ENCODE measurements at places on chromosomes 12 and 14.

GRCh38 chr14:89833120-89833532 is 121.4 kb downstream of the EFCAB11 start:
- no peak for DNase-seq

DNA sequence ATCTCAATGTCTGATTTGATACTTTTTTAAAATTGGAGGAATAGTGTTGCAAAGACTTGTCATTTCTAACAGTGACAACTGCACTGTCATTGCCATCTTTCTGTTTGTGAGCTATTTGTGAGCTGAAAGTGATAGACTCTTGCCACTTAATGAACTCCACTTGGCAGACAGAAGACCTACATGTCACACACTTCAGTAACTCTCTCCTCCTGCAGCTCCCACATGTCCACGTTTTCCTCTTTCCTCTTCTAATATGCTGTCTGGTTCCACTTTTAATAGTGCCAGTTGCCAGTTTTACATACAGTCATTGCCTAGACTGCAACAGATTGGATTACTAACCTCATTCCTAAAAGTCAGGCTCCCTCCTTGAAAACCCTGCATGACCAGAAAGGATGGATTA is 121.5 kb downstream of the CAPZA3 start:
- no peak for DNase-seq

DNA sequence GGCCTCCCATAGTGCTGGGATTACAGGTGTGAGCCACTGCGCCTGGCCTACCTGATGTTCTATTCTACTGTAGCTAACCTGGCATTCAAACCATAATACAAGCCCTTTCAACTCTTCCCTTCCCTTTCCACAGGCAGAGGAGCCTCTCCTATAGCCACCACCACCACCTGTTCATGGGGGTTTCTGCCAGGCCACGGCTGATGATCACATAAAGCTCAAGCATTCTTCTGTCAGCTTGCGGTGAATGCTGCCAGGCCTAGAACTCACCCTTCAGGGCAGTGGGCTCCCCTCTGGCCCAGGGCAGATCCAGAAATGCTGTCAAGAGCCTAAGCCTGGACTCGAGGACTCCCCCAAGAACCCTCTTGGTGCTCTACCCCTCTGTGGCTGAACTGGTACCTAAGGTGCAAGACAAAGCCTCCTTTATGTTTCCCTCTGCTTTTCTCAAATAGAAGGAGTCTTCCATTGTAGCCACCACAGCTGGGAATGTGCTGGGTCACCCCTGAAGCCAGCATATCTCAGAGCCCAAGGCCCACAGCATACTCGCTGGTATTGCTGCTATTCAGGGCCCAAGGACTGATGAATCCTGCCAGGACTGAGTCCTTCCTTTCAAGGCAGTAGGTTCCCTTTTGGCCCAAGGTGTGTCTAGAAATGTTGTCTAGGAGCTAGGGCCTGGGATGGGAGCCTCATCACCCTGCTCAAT is 3.4 kb upstream of the DLGAP5 start:
- no peak for DNase-seq

DNA sequence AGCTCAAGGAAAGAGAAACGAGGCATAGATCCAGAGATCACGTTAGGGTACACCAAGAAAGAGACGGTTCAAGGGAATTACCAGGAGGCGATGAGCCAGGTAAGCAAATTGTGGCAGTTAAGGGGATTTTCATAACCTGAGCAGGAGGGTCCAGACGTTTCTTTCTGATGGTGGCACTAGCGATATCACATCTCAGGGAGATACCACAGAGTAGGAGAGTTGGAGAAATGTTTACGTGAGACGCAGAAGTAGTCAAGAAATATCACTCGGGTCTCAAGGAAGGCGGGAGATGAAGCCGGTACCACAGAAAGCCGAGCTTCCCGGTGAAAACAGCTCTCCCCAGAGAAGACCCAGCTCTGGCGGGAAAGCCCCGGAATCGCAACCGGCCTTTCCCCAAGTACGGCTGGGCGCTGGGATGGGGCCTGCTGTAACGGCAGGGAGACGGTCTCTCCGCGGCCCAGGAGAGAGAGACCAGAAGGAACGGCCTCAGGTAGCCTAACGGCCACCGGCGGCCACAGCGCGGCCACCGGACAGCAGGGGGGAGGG is 485 bp downstream of the SENP1 start:
- no peak for DNase-seq

DNA sequence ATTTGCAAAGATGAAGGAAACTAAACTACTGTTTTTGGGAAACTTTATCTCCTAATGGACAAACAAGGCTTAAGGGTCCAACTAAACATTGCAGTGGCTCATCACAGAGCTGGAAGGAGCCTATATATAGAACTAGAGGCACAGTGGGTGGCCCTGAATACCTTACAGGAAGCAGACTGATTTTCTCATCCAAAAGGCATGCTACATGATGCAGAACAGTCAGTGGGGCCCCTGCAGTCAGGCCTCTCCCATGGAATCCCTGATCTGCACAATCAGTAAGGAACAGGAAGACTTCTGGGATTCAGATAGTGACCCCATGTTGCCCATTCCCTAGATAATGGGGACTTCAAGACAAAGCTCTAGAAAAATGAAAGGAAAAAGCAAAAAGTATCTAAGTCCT is 1.9 kb upstream of the LLPH start:
- no peak for DNase-seq

- DNase-seq, result no peak
These were observed 97.6 kb upstream of the SCAF11 start for GRCh38 chr12:46087916-46088439.

DNA sequence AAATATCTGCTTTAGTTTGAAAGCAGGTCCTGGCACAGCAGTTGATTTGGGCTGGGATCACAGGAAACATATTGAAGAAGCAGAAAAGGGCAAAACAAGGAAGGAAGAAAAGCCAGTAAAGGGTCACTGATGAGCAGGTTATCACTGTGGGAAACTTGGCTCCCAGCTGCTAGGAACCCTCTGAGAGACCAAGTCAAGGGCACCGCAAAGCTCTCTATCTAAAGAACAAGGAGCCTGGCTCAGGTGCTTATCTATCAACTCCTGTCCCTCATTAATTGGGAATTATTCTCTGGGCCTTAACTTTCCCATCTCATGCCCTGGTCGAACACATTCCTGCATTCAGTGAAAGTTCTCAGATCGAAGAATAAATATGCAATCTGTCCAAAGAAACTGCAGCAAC is 450.9 kb upstream of the RPL10L start:
- DNase-seq, result no peak

DNA sequence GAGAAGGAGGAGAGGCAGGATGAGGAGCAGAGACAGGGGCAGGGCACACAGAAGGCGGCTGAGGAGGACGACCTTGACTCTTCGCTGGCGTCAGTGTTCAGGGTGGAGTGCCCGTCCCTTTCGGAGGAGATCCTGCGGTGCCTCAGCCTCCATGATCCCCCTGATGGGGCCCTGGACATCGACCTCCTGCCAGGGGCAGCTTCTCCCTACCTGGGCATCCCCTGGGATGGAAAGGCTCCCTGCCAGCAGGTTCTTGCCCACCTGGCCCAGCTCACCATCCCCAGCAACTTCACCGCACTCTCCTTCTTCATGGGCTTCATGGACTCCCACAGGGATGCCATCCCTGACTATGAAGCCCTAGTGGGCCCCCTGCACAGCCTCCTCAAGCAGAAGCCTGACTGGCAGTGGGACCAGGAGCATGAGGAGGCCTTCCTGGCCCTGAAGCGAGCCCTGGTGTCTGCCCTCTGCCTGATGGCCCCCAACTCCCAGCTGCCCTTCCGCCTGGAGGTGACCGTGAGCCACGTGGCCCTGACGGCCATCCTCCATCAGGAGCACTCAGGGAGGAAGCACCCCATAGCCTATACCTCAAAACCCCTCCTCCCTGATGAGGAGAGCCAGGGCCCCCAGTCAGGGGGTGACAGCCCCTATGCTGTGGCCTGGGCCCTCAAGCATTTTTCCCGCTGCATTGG is 14.6 kb downstream of the CBLN3 start:
- DNase-seq, result no peak

- no peak for DNase-seq
These were observed 306.1 kb downstream of the DAD1 start for GRCh38 chr14:22282949-22283348.

- no peak for DNase-seq
These were observed 44.6 kb upstream of the PTCSC3 start for GRCh38 chr14:36221112-36221511.

- DNase-seq, result no peak
These were observed 31.5 kb upstream of the KRR1 start for GRCh38 chr12:75542942-75543341.

- DNase-seq, result no peak
These were observed 34.9 kb upstream of the WDR89 start for GRCh38 chr14:63676615-63677014.

DNA sequence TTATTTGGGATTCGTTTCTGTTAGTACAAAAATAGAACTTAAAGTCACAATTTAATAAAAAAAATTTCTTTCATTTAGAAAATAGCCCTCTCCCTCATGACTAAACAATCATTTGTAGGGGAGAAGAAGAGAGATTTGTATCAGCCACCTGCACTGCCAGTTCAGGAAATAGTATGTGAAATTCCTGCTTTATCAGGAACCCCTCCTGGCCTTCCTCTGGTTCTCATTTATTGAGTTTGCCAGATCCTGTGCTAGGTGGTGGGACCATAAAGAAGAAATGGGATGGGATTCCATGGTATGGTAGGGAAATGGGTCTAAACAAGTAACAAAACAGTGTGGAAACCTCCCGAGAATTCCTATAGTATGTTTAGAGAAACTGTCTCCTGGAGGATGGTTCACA is 30.0 kb downstream of the RASSF8 start:
- DNase-seq, result no peak

GRCh38 chr14:75274050-75274898 is 4.4 kb upstream of the FOS start:
- no peak for DNase-seq

GRCh38 chr12:29655861-29656260 is 127.9 kb downstream of the TMTC1 start:
- DNase-seq, result no peak

GRCh38 chr14:36066636-36067035 is 109.9 kb downstream of the PTCSC3 start:
- no peak for DNase-seq

- DNase-seq, result no peak
These were observed 27.6 kb downstream of the EML1 start for GRCh38 chr14:99820702-99821331.

DNA sequence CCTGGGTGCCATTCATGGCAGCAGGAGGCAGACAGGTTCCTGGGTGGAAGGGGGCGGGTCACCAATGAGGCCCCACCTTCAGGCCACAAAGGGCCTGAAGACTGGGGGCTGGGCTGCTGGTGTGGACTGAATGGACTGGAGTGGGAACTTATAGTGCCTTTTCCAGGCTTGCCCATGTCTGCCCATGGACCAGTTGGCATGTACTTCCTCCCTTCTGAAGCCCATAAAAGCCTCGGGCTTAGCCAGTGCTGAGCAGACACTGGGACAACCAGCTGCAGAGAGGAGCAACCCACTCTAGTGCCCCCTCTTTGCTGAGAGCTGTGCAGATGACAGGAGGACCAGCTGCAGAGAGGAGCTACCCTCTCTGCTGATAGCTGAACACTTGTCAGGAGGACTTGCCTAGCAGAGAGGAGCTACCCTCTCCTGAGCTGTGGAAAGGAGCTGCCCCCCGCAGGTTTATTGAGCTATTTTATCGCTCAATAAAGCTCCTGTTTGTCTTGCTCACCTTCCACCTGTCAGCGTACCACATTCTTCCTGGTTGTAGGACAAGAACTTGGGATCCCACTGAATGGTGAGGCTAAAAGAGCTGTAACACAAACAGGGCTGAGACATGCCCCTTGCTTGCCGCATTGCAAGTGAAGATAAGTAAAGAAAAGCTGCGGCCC is 34.0 kb downstream of the APAF1 start:
- no peak for DNase-seq

DNA sequence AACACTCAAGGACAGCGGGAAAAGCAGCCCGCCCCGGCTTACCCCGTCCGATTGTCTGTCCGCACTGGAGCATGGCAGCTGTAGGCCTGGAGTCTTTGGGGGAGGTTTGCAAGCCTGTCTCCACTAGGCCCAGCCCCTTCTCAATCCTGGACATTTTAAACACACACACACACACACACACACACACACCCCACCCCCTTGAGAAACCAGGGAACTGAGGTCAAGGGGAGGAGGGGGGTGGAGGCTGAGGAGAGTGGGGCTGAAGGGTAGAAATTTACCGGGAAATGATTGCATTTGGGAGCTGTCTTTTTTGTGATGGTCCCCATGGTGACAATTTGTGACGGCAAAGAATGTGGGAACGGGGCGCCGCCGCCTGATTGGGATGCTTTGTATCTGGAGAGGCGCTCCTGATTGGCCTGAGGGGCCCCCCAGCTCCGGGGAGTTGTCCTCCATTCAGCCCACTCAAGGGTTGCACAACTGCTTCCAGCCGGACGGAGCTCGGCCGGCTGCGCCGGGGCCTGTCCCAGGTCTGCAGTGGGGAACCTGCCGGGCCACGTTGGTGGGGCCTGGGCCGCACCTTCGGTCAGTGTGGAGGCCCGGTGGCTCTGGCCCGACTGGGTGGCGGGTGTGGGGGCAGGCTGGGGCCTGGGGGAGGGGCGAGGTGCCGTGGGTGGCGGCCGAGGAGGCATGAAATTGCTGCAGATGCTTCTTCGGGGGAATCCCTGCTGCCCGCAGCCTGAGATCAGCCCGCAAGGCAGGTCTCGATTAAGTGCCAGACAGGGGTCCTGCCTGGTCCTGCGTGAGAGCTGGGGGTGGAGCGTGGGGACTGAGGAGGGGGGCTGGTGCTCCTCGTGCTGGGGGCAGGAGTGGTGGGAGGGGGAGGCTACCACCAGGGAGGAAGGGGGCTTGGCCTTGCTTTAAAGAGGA is at the start of gene FAM181A:
TSS of gene FAM181A (plus strand) at position 472 of the 927 bp plus-strand sequence. CDS start 942 bp downstream, outside the sequence.
- no peak for DNase-seq
